ENCODE measurements at places on chromosomes 5 and 9.
A peak's percentile ranks its signal among the peaks of the same experiment; 100 is the strongest.

DNA sequence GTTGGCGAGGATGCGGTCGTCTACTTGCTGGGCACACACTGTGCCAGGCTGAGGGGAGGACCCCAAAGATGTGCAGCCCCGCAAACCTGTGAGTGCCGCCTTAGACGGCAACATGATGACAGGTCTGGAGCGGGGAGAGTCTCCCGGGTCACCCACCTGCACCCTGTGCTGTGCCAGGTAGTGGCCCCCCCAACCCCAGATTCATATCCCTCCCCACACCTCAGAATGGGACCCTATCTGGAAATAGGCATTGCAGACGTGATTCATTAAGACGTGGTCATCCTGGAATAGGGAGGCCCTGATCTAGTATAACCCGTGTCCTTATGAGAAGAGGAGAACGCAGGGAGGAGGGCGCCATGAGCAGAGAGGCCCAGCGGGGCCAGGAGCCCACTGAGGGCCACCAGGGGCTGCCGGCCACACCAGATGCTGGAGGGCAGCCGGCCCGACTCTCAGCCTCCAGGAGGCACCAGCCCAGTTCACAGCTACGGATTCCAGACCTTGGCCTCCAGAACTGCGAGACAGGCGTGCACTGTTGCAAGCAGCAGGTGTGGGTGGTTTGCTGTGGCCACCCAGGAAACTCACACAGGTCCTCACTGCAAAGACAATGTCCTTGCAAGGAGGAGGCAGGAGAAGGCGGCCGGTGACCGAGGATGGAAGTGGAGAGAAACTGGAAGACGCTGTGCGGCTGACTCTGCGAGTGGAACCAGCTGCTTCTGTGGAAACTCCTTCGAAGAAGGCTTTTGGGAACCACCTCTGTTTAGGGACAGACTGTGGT lies 131.9 kb upstream of the LPCAT1 start:
- no peak for DNase-seq

DNA sequence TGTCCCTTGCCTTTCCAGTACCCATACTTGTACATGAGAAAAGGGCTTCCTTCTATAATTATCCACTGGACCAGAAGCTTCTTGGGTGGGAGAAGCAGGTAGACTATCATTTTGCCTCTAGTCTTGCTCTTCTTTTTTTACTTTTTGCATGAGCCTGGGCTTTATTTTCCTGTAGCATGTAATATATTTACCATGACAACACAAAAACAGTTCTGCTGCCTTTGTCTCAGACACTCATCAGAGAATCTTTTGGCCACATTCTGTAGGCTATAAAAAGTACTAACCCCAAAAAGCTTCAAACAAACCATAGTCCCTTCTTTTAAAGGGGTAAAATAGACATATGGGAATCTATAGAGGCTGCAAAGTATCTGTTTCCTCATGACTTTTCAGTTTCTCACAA lies 339.2 kb upstream of the PIK3R1 start:
- DNase-seq, result no peak

DNA sequence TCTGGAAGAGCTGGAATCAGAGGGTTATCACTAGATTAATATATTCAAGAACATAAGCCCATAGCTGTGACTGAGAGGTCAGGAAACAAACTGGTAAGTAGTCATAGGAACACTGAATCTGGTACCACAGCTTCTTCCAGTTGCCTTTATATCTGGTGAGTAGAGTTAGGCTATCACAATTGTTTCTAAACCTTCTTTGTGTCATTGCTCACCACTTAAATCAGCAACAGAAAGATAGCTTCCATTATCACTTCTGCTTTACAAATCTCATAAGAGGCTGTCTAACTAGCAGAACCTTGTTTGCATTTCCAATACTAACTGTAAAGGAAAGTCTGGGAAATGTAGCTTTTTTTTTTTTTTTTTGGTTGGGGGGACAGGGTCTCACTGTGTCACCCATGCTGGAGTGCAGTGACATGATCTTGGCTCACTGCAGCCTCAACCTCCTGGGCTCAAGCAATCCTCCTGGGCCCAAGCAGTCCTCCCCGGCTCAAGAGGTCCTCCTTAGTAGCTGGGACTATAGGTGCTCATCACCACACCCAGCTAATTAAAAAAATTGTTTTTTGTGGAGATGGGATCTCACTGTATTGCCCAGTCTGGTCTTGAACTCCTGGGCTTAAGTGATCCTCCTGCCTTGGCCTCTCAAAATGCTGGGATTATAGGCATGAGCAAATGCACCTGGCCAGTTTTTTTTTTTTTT lies 22.0 kb downstream of the CDC42SE2 start:
- DNase-seq, result no peak

GRCh38 chr9:91515074-91515687 lies 91.5 kb upstream of the NFIL3 start:
- no peak for DNase-seq

- DNase-seq, result no peak
Measured at GRCh38 chr5:179954434-179954833, 46.7 kb upstream of the TBC1D9B start.

- no peak for DNase-seq
Measured at GRCh38 chr5:178421699-178422399, 168.3 kb downstream of the COL23A1 start.

DNA sequence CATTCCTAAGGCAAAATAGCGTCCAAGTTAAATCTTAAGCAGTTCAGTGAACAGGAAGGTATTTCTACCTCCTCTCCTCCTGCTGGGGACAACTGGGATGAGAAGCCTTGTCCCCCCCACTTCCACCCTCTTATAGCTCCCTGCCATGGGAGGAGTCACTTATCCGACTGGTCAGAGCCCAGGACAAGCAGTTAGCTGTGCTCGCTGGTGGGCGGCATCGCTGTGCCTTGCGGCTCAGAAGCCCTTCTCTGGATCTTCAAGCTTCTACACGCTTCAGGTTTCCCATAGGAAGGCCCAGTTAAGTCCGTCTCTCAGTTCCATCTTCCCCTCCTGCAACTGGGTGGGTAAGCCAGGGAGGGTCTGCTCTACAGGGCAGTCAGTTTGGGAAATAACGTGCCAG lies 77.2 kb downstream of the PAX5 start:
- DNase-seq, result no peak

DNA sequence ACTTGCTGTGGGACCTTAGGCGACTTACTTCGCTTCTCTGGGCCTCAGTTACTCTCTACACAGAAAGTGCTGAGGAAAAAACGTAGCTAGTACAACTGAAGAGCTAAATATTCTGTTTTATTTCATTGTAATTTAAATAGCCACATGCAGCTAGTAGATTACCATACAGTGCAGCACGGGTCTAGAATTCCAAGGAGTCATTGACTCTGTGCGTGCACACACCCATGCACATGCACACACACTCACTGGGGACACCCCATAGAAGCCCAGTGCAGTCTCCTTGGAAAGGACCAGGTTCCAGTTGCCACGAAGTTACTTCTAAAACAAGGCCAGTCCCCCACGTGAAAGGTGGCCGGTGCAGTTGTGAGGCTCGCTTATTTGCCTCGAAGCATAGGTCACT lies 17.0 kb downstream of the URM1 start:
- DNase-seq, result no peak

GRCh38 chr5:121691478-121691877 lies 160.2 kb upstream of the FTMT start:
- DNase-seq, result no peak

GRCh38 chr5:136201870-136202269 lies 8.9 kb upstream of the SMIM32 start:
- no peak for DNase-seq

DNA sequence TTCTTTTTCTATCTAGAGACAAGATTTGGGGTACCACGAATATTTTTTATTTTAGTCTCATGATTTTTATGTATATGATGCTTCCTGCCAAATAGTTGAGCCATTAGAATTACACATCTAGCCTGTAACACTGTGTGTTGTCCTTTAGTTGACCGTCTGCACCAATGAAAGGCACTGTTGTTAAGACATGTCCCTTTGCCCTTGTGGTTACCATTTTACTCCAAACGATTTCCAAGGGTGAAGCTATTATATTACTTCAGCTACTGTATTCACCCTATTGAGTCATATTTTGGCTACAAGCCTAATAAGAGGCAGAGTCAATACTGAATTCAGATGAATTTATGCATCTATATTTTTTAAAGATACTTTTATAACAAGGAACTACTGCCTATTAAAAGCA lies 207.6 kb downstream of the CETN3 start:
- DNase-seq, result no peak

DNA sequence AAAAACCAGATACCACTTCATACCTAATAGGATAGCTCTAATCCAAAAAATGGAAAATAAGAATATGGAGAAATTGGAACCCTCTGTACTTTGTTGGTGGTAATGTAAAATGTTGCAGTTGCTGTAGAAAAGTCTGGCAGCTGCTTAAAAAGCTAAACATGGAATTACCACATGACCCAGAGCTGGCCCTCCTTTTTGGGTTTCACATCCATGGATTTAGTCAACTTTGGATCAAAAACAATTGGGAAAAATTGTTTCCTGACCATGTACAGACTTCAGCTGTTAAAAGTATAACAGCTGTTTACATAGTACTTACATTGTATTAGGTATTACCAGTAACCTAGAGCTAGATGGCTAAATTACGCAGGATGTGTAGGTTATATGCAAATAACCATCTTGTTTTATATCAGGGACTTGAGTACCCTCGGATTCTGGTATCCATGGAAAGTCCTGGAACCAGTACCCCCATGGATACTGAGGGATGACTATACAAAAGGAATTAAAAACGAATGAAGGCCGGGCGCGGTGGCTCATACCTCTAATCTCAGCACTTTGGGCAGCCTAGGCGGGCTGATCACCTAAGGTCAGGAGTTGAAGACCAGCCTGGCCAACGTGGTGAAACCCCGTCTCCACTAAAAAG lies 15.8 kb downstream of the DNAJA1 start:
- no peak for DNase-seq

DNA sequence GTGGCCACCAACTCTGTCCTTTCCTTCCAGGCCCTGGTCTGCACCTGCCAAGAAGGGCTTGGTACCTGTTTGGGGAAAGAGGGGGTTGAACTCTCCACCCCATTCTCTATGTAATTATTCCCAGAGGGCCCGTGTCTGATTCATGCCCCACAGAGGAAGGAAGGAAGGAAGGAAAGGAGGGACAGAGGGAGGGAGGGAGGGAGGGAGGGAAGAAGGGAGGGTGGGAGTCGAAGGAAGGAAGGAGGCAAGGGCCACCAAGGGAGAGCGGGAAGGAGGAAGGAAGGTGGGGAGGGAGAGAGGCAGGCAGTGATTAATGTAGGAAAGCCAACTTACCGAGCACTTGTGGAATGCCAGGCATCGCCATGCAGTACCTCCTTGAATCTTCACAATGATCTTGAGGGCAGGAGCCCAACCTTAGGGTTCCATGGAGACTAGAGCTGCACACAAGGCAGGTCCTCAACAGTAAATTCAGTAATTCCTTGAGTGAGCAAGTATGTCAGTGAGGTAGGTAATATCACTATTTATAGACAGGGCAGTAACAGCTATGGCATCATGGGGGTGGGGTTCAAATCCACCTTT lies 75.8 kb downstream of the FGF18 start:
- no peak for DNase-seq

DNA sequence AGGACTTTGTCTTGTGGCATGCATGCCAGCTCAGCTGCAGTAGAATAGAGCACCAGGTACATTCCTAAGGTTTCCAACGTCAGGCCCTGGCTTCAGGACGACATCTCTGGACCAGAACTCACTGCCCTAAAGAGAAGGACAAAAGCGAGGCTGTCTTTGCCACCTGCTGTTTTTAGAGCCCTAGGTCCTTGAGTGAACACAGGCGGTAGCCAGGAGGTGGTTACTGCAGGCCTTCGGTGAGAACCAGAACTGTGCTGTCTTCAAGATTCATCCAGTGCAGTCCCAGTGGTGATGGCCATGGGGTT lies 288.9 kb upstream of the CDH18 start:
- DNase-seq, result no peak

DNA sequence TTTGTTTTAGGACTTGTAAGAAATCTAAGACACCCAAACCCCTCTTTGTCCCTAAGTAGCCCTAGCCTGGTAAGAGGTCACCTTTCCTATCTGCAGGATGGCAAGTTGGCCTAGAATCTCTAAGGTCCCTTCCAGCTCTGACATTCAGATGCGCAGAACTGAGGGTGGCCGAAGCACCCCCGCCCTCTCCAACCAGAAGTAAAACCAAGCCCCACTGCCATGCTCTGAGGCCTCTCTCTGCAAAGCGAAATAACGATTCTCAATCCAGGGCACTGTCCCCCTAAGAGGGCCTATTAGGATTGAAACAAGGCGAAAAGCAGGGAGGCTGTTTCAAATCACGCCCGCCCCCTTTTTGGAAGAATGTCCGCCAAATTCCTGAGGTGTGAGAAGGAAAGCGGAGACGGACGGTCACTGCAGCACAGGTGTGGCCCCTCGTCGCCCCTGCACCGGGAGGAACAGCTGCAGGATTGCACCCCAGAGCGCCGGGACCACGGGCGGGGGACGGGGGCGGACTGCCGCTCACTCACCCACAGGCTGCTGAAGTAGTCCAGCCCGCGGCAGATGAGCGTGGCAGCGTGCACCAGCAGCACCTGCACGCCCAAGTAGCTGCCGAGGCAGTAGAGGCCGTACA lies 824 bp downstream of the TMEM245 start:
- DNase-seq, result peak; percentile 25

DNA sequence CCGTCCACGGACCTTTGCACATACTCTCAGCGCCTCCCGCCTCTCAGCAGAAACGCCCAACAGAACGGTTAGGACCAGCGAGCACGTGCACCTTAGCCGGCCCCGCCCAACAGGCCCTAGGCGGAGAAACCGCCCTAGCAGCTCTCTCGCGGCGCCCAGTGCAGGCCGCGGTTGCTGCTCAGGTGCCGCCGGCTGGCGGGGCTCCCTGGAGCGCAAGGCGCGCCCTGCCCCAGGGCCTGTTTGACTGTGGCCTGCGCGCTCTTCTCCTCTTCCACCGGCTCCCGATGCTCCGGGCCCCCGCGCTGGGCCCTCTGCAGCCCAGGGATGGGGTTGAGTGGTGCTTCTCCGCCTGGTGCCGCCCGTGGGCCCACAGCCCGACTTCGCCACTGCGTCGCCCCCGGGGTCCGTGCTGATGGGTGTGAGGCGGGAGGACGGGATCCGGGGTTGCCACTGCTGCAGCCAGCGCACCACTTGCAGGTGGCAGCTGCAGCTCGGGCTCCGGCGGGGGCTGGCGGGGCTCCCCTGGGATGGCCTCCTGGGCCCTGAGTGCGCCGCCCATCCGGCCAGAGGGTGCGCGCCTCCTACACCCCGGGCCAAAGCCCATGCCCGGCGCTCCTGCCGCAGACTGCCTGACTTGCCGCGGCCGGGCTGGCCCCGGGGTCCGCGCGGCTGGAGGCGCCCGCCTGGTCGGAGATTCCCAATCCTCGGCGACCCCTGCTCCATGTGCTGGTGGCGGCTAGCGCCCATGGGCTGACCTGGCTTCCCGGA lies 1889.4 kb upstream of the CDH9 start:
- no peak for DNase-seq

DNA sequence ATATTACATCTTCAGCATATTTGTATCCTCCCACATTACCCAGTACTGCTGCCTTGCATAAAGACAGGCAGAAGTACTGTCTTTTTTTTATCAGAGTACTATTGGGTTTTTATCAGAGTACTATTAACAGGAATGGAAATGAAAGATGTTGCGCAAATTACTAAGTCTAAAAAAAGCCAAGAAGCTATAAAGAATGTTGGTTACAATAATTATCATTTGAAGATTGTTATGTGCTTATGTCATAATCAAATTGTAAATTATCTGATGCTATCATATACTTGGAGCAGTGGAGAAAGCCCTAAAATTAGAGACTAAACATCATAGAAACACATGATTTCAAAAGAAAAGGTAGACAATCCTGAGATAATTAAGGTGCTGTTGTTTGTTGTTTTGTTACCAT lies 188.8 kb downstream of the CCDC192 start:
- DNase-seq, result no peak
